ENCODE measurements at places on chromosomes 7 and 10. TPM values are rescaled to one million over a fixed set of nuclear protein-coding genes. Genes with fewer than 3 reads are reported as not detected.
A peak's percentile ranks its signal among the peaks of the same experiment; 100 is the strongest.

The CCDC146 gene
- total RNA-seq, result 18.4 TPM

The SLC26A3 gene
- 4.8 TPM for total RNA-seq

The NUTM2D gene
- total RNA-seq, result 1.5 TPM

The WNT16 gene
- 0.55 TPM for total RNA-seq

The EGFR gene
- total RNA-seq, result 38.9 TPM

DNA sequence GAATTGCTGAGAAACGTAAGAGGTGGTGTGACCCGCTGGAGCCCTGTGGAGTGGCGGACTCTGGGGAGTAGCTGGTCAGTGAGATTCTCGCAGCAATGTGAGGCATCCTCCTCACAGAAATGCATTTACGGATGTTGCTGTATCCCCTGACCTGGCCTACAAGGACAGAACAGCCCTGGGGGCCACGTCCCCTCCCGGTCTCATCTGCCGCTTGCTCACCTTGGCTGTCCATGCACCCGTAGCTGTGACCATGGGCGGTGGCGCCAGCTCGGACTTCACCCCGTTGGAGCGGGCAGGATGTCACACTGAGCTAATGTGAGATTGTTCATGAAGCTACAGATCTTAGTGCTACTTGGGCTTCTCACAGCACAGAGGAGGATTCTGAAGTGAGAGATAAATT, 193.8 kb downstream of the EBF3 start:
- no peak overlapping the region for H3K4me3 ChIP-seq
- H3K27ac ChIP-seq, result no peak overlapping the region
- no peaks in the 10 kb centered on the region for H3K27me3 ChIP-seq
- no peaks in the 10 kb centered on the region for H3K4me1 ChIP-seq

DNA sequence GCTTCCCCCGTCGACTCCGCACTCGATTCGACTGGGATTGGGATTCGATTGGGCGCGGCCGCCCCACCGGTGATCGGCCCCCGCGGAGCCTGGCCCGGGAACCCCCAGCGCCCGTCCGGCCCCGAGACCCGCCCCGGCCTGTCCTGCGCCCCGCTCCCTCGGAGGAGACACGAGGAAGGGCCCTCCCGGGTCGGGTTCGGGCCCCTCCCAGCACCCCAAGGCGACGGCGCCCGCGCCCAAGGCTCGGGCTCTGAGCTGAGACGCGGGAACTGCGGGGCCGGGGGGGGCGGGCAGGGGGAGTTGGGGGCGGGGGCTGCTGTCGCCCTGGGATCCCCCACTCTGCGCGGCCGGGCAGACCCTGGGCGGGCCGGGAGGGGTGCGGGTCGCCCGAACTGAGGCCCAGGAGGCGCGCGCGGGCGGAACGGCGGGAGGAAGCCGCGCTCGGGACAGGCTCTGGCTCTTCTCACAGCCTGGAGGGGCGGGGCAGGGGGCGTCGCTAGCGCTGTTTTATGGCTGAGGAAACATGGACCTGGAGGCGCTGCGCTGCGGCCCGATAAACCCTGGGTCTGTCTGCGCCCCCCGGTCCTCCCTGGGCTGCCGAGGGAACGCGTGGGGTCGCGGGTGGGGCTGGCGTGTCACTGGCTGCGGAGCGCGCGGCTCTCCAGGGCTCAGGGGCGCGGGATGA, 1.7 kb upstream of the NKX6-2 start:
- peaks cover 70% of the 10 kb centered on the region for H3K27me3 ChIP-seq
- H3K36me3 ChIP-seq, result peaks cover 3% of the 10 kb centered on the region
- no peaks in the 10 kb centered on the region for H3K4me1 ChIP-seq
- no peak overlapping the region for H3K4me3 ChIP-seq
- H3K27ac ChIP-seq, result no peak overlapping the region

DNA sequence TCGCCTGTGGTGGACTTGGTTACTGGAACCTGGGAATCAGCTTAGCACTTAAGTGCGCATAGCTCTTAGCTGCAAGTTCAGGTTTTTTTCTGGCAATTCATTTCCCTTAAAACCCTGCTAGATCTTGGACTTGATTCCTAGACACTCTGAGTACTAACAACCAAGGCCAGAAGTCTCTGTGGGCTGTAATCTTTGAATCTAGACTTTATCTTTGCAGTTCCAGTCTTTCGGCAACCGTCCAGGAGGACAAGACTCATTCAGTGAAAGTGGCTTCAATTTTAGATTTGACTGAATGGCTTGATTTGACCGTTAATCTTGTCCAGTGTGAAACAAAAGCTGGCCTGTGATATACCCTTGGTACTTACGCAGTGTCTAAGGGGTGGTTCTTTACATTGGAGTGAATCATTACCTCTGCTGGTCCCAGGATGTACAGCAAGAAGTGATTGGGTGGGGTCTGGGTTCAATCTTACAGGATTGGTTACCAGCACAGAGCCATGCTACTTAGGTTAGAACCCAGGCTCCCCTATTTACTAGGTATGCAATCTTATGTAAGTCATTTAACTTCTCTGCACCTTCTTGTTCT, 16.4 kb downstream of the PTTG1IP2 start:
- H3K36me3 ChIP-seq, result no peaks in the 10 kb centered on the region
- no peak overlapping the region for H3K27ac ChIP-seq
- H3K27me3 ChIP-seq, result no peaks in the 10 kb centered on the region

DNA sequence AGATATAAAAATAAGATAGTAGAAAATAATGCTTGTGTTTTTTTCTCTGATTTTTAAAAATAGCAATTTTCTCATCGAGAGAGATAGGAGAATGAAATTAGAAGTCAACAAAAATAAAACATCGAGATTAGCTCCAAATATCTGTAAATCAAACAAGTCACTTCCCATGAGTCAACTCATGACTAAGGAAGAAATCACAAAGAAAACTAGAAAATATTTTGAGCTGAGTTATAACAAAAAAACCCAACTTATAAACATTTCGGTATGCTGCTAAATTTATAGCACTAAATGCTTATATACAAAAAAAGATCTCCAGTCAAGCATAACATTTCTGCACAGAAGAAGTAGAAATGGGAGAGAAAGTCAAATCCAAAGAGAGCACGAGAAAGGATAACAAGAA, 140.1 kb downstream of the ITGA8 start:
- no peaks in the 10 kb centered on the region for H3K27me3 ChIP-seq
- H3K4me1 ChIP-seq, result no peaks in the 10 kb centered on the region
- no peak overlapping the region for H3K27ac ChIP-seq
- H3K4me3 ChIP-seq, result no peak overlapping the region
- DNase-seq, result no peak

DNA sequence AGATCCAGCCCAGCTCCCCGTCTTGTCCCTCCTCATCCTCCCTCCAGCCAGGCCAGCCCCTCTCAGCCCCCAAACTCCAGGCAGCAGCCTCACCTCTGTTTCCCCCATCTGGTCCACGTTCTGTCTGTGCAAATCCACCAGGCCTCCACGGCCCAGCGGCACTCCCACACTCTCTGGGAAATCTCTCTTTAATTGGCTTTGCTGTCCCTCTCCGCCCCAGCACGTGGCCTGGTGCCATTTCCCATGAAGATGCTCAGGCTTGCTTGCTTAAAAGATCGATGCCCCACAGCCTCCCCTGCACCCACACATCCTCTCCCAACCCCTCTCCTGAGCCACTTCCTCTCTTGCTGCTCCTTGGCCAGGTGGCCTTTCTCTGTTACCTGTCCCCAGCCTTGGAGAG, 39.3 kb downstream of the PRF1 start:
- H3K4me1 ChIP-seq, result no peaks in the 10 kb centered on the region
- H3K36me3 ChIP-seq, result no peaks in the 10 kb centered on the region
- peak; percentile 39 for DNase-seq
- H3K27me3 ChIP-seq, result no peaks in the 10 kb centered on the region

- peaks cover 7% of the 10 kb centered on the region for H3K4me1 ChIP-seq
- no peaks in the 10 kb centered on the region for H3K36me3 ChIP-seq
- H3K4me3 ChIP-seq, result no peak overlapping the region
- H3K27ac ChIP-seq, result no peak overlapping the region
- H3K27me3 ChIP-seq, result peaks cover 58% of the 10 kb centered on the region
- DNase-seq, result no peak
These were observed 7.0 kb upstream of the DLX6 start for GRCh38 chr7:96998333-96998732.

DNA sequence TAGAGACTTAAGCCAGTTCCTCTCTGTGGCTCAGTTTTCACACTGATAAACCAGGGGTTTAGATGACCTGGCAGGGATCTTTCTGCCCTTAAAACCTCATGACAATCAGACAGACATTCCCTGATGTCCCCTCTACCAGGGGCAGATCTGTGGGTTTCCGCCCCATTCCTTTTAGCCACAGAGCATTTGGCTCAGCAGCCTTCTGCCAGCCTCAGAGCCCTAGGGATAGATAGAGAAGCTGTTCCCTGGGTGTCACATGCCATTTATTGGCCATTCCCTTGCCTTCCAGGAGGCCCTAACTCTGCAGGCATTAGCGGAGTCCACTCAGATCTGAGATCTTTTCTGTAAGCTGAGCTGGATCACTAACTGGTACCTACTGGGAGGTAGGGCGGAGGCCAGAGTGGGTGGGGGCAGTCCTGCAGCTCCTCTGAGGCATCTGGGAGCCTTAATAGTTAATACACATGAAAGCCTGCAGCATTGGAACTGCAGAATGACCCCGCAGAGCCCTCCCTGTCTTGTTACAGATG, 101.5 kb downstream of the ZMIZ1 start:
- no peak for DNase-seq
- H3K4me3 ChIP-seq, result no peak overlapping the region
- no peaks in the 10 kb centered on the region for H3K27me3 ChIP-seq
- no peaks in the 10 kb centered on the region for H3K4me1 ChIP-seq

GRCh38 chr7:94183289-94183749, 179.2 kb upstream of the BET1 start:
- H3K27ac ChIP-seq, result peak overlapping the region; percentile 47
- H3K4me1 ChIP-seq, result peaks cover 10% of the 10 kb centered on the region
- DNase-seq, result no peak
- H3K4me3 ChIP-seq, result no peak overlapping the region
- no peaks in the 10 kb centered on the region for H3K27me3 ChIP-seq
- no peaks in the 10 kb centered on the region for H3K36me3 ChIP-seq

GRCh38 chr7:77157446-77157845, 35.0 kb downstream of the CCDC146 start:
- no peak for DNase-seq
- peaks cover 5% of the 10 kb centered on the region for H3K4me1 ChIP-seq
- H3K36me3 ChIP-seq, result no peaks in the 10 kb centered on the region
- no peak overlapping the region for H3K27ac ChIP-seq
- H3K4me3 ChIP-seq, result no peak overlapping the region
- H3K27me3 ChIP-seq, result no peaks in the 10 kb centered on the region

GRCh38 chr10:131929122-131929845, 28.5 kb downstream of the PPP2R2D start:
- H3K36me3 ChIP-seq, result no peaks in the 10 kb centered on the region
- H3K4me1 ChIP-seq, result no peaks in the 10 kb centered on the region
- H3K4me3 ChIP-seq, result no peak overlapping the region
- no peaks in the 10 kb centered on the region for H3K27me3 ChIP-seq
- DNase-seq, result peak; percentile 58

DNA sequence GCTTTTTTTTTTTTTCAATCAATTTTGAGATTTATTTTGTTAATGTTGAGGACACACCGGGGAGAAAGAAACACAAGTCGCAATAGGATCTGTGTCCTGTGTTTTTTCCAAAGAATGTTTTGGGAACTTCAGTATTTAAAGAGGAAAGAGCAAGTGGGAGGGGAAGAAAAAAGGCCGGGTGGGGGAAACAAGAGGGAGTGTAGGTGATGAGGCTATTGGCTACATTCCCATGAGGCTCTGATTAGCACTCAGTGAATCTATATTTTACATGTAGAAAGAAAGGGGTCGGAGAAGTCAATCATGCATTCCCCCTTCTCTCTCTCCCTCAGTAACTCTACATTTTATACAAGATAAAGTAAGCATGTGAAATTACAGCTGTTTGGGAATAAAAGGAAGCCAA, 4.1 kb downstream of the ZNF680 start:
- H3K27me3 ChIP-seq, result no peaks in the 10 kb centered on the region
- no peak for DNase-seq
- no peaks in the 10 kb centered on the region for H3K36me3 ChIP-seq
- H3K4me3 ChIP-seq, result no peak overlapping the region
- peak overlapping the region; percentile 53 for H3K27ac ChIP-seq

- H3K4me3 ChIP-seq, result no peak overlapping the region
- H3K27ac ChIP-seq, result no peak overlapping the region
- DNase-seq, result no peak
- H3K27me3 ChIP-seq, result no peaks in the 10 kb centered on the region
- no peaks in the 10 kb centered on the region for H3K4me1 ChIP-seq
These were observed 609.6 kb downstream of the PARD3 start for GRCh38 chr10:34205452-34205851.
